ENCODE measurements at places on chromosomes 12 and 14.

DNA sequence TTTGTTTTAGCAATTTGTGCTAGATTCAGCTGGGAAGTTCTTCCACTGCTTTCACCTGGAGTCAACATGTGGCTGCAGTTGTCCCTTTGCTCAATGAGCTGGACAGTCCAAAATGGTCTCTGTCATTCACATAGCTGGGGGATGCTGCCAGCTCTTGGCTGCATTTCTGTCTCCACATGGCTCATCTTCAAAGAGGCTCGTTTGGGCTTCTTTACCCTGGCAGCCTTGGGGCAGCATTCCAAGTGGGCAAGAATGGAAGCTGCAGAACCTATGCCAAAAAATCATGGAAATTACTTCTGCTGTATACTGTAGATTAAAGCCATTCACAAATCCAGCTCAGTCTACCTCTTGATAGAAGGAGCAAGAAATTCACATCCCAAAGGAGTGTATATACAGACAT is 199.1 kb downstream of the SLC5A8 start:
- DNase-seq, result no peak

DNA sequence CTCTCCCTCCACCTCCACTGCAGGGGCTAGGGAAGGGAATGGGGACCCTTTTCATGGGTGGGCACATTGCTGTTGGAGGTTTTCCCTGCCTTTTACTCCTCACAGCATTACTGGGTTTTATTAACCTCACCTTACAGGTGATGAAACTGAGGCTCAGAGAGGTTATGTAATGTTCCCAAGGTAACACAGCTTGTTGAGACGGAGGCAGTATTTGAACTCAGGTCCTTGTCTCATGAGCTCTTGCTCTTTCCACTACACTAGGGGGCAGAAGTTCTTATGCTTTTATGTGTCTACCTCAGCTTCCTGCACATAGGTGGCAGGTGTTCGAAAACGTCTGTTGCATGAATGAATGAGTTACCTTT is 11.7 kb downstream of the CISTR start:
- DNase-seq, result no peak

GRCh38 chr14:95998656-95999055 is 40.5 kb upstream of the C14orf132 start:
- DNase-seq, result peak; percentile 8

DNA sequence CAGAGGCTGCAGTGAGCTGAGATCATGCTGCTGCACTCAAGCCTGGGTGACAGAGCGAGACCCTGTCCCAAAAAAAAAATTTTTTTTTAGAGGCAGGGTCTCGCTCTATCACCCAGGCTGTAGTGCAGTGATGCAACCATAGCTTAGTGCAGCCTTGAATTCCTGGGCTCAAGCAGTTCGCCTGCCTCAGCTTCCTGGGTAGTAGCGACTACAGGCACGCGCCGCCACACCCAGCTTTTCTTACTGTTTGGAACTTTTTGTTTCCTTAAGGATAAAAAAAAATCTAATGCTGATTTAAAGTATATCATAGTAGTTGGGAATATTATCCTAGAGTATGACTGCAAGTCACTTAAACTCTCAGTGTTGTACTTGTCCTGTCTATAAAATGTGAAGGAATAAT is 7.2 kb downstream of the TMEM19 start:
- no peak for DNase-seq

DNA sequence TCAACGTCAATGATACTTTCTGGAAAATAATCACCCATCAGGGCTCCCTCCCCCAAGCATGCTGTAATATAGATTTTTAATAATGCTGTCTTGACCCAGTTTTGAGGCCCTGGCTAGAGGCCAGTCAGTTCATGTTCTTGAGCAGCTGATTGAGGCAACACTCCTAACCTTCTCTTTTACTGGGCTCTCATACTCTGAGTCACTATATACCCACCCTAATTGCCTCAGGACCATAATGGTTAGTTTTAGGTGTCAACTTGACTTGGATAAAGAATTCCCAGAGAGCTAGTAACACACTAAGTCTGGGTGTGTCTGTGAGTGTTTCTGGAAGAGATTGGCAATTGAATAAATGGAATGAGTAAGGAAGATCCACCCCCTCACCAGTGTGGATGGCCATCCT is 527.0 kb upstream of the ATP2B1 start:
- DNase-seq, result peak; percentile 22

GRCh38 chr12:103503546-103504480 is 8.0 kb upstream of the C12orf42 start:
- peak; percentile 9 for DNase-seq

- no peak for DNase-seq
These were observed 15.1 kb downstream of the DICER1 start for GRCh38 chr14:95142208-95142607.

DNA sequence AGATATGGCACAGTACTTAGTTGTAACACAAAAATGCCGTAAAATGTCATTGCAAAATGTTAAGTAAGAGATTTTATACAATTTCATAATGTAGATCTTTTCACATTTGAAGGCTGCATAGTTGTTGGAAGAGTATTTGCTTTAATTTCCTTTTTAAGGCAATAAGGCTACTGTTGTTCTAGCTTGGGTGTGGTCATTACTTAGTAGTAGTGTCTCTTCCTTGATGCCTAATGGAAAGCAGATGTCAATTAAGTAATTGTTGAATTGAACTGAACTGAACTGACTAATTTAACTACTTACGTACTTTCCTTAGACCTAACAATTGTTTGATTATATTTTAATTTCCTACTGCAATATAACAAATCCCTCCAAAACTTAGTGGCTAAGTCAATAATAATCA is 181.7 kb downstream of the FLRT2 start:
- DNase-seq, result no peak

GRCh38 chr12:13359636-13360035 is 163.1 kb downstream of the EMP1 start:
- no peak for DNase-seq

GRCh38 chr12:29750131-29750927 is 33.4 kb downstream of the TMTC1 start:
- DNase-seq, result peak; percentile 61

DNA sequence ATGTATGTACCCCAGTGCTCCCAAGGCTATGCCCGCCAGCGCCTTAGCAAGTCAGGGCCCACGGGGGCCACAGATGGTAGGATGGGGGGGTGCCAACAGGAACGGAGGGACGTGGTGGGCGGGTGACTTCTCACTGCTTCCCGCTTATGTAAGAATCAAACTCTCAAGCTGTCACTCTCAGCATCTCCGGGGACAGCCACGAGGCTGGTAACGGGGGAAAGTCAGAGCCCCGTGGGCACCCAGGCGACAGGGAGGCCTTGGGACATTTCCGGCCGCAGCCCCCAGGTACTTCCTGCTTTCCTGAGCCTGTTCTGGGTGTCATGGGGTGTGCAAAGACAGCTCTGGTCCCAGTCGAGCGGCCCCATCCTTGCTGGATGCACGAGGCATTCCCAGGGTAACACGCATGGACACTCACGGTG is 59.3 kb downstream of the TESC start:
- no peak for DNase-seq

GRCh38 chr14:92352158-92352985 is 29.4 kb downstream of the SLC24A4 start:
- no peak for DNase-seq

GRCh38 chr14:71141701-71142374 is 234.6 kb downstream of the PCNX1 start:
- no peak for DNase-seq

DNA sequence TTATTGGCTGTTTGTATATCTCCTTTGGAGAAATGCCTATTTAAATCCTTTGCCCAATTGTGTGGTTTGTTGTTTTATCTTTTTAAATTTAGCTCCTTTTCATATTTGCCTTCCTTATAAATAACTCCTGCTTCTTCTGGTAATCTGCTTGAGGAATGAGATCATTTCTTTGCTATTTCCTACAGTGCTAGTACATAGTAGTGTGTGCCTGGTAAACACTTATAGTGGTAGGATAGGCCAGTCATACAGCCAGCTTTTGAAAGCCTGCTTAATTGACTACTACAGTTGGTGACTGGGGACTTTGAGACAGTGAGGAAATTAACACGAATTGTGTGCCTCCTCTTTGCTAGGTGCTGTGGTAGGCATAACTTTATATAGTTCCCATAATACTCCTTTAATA is 68.7 kb downstream of the BORCS5 start:
- no peak for DNase-seq
